Fibroblast of gingiva (primary cell): ENCODE measurements at places on chromosomes 1 and 21.

- no peak for DNase-seq
Observed at GRCh38 chr1:196732526-196732925, 42.1 kb upstream of the CFHR3 start.

- peak; percentile 92 for DNase-seq
Observed at GRCh38 chr1:65423884-65424572, 3.6 kb downstream of the LEPR start.

DNA sequence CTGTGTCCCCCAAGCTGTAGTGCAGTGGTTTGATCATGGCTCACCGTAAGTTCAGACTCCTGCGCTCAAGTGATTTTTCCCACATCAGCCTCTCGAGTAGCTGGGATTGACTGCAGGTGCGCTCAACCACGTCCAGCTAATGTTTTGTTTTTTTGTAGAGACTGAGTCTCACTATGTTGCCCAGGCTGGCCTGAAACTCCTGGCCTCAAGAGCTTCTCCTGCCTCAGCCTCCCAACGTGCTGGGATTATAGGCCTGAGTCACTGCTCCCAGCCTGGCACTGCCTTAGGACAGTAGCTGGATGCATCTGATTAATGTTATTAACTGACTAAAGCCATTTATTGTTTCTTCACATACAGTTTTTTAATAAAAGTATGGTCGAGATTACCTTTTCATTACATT, 40.2 kb downstream of the RNF11 start:
- no peak for DNase-seq

DNA sequence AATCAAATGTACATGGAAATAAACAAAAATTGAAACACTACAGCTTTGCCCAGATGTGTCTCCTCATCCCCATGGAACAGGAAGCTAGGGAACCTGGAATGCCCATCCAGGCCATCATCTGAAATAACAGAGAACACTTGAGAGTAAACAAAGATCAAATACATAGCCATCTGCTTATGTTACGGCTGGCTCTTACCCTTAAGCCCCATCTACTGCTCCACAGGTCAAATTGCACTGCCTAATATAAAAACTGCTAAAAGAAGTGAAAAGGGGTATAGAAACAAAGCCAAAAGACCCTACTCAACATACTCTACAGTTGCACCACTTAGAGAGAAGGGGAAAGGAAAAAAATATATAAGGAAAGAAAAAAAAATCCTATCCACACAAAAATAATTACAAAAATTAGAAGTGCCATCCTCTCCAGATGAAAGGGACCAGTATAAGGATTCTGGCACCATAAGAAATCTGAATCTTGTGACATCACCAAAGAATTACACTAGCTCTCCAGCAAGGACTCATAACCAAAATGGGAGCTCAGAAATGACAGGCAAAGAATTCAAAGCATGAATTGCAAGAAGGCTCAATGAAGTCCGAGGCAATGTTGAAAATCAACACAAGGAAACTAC, 26.9 kb downstream of the OR6Y1 start:
- DNase-seq: peak; percentile 19

DNA sequence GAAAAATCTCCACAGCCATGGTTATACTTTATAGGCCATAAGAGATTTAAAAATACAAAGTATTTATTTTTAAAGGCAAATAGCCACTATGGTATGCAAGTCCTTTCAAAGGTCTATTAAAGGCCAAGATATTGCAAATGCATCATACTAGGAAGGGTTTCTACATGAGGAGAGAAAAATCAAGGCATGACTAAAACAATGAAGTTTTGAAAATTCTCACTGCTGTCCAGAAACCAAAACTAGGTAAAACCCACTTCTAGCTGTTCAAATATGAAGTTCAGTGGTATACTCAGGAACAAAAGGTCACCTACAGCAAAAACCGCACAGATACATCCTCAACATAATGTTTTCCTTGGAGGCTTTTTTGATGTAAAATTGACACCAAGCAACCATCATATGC, 75.0 kb downstream of the EPS15 start:
- peak; percentile 3 for DNase-seq

DNA sequence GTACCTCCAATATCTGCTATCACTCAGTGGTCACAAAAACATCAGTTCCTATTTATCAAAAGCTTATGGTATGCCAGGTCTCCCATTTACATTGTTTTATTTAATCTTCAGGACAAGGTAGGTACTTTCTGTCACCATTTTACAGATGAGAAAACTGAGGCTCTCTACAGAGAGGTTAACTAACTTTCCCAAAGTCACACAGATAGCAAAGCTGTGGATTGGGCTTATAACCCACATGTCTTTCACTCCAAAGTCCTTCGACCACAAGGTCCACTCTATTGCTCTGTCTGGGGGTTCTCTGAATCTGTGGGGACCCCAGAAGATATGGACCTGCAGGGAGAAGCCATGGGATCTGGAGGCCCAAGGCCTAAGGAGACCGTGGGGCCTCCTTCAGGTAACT, 26.6 kb upstream of the EPS8L3 start:
- no peak for DNase-seq

GRCh38 chr1:14778541-14778897, 180.0 kb downstream of the KAZN start:
- DNase-seq: no peak

DNA sequence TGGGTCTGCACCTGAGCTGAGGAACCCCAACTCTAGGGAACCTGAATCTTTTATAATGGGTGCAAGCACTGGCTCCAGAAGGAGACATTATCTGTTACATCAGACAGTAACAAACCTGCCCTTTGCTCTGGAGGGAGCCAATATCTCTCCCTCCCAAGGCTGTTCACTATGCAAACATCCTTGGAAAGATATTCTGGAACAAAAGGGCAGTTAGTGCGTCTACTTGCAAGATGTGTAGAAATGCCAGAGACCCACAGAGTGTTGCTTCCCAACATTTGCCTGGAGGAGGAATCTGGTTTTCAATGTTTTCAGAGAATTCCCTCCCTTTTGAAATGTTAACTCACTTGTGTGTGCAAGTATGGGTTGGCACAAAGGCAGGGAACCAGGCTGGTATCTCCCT, 31.9 kb downstream of the UMODL1 start:
- no peak for DNase-seq

- DNase-seq: no peak
Observed at GRCh38 chr1:46081206-46081605, 51.2 kb downstream of the PIK3R3 start.

GRCh38 chr21:38476385-38476784, 21.9 kb downstream of the ERG start:
- DNase-seq: no peak

- peak; percentile 70 for DNase-seq
Observed at GRCh38 chr21:44006017-44006619, 6.0 kb upstream of the TRAPPC10 start.
